ENCODE measurements at places on chromosomes 4 and X. TPM values are rescaled to one million over a fixed set of nuclear protein-coding genes. Genes with fewer than 3 reads are reported as not detected.

MAGEA4 gene
- total RNA-seq, result not detected

DNA sequence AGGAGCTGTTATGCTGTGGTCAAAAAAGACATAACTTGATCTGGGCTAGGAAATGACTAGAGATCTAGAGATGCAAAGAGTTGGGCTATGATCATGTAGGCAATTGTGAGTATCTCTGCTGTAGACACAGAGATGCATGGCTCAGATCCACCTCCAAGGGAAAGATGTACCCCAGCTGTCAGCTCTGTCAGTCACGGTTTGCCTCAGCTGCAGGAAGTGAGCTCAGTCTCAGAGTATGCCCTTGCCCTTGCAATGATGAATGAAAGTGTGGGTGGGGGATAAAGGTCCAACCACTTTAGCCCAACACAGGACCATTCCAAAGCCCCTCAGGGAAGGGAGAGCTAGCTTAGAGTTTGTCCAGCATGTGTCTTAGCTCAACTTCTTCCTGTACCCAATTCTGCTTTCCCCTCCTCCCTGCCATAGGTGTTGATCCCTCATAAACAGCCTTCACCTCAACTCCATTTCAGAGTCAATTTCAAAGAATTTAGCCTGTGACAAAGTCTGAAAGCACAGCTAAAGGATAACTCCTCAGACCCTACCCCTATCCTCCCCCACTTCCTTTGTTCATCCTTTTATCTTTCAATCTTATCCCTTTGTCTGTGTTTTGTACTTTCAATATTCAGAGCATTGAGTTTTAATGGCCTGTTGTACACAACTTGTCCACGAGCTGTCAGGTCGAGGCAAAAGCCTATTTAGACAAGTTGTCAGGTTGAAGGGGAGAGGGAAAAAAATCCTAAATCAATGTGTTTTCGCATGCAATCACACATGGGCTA, 90.6 kb downstream of the MID1IP1 start:
- no peak for DNase-seq

DNA sequence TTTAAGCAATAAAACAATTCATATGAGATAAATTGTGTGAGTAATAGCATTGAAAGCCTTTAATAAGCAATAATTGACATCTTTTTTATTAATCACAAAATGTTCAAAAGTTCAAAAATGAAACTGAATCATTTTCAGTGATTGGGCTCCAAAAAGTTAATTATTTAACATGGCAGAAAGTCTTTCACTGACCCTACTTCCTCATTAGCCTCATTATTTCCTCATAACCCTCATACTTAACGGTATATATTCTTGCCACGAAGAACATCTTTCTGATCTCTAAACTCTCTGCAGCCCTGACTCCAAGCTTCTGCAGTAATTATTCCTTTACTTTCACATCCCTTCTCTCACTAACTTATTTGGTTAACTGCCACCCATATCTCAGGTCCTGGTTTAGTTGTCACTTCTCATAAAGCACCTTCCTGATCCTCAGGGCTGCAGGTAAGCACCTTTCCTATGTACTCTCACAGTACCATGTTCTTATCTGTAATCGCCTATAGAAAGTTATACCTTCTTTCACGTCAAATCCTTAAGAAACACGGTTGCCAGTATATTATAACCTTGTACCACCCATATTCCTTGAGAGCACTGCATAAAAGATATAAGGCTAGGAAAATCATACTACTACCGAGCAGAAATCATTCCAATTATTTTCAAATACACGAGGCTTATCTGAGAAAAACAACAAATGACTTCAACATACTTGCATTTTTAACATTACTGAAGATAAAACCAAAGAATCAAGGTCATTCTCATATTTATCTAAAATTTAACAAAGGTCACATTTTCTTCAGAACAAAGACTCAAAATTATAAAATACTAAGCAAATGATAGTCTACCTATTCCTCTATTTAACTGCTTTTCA, 72.2 kb downstream of the PPP3CA start:
- DNase-seq, result no peak

GRCh38 chrX:30941898-30942297, 52.8 kb upstream of the TAB3 start:
- DNase-seq, result no peak

- DNase-seq, result no peak
These were observed 12.4 kb downstream of the PRRG1 start for GRCh38 chrX:37361596-37361995.

VCX gene
- total RNA-seq, result not detected

- DNase-seq, result no peak
These were observed 210.8 kb upstream of the IRS4 start for GRCh38 chrX:108947205-108947604.
